ENCODE measurements at places on chromosomes 3 and 15.

GRCh38 chr3:170353485-170353884, 4.0 kb upstream of the SKIL start:
- no peak for DNase-seq

- DNase-seq = no peak
Observed at GRCh38 chr3:134564991-134565390, 79.1 kb downstream of the CEP63 start.

DNA sequence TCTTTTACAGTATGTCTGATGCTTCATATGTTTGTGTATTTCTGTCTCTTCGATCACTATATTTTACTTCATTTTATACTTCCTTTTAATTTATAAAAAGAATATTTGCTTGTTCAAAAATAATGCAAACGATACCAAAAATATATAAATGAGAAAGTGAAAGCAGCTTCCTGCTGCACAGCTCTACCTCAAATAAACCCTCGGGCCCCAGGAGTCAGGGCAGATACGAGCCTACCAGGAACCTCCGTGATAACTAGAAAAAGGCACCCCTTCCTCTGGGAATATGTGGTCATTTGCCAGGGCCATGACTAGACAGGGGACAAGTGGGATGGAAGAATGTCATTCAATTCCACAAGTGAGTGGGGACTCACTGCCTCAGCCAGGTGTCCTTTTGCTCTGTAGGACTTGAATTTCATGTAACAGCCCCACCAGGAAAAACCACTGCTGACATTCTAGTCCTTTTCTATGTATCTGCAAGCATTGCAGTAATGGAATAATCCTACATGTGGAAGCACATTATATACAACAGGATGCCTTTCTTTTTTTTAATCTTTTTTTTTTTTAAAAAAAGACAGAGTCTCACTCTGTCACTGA, 133.3 kb downstream of the SUCLG2 start:
- no peak for DNase-seq

- DNase-seq = no peak
Observed at GRCh38 chr3:48222616-48223513, at the start of gene CAMP. TSS of gene CAMP (plus strand) at chr3:48223495. CDS start at chr3:48223512, 17 bp downstream.

- no peak for DNase-seq
Observed at GRCh38 chr3:113532698-113533533, 561 bp downstream of the SIDT1 start.

DNA sequence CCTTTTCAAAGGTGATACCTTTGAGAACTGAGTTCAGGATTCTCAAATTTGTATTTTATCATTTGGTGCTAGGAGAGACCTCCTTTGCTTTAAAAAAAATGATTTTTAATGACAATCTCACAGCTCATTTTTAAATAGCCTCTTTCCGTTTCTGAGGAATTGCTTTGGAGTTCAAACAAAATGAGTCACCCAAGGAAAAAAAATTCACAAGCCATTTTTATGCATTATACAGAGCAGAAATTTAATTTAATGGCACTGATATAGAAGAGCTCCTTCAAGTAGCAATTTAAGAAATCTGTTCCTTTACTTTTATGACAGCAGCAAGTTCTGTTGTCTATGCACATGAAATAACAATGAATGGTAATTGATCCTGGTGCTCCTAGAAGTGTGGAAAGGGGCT, 337.9 kb upstream of the KCNMB2 start:
- peak; percentile 17 for DNase-seq

GRCh38 chr3:194505791-194506415, 19.1 kb upstream of the ATP13A3 start:
- DNase-seq = no peak

- no peak for DNase-seq
Observed at GRCh38 chr3:36663666-36664291, 100.6 kb downstream of the DCLK3 start.

GRCh38 chr3:128489927-128490649, 2.9 kb downstream of the GATA2 start:
- DNase-seq = no peak

DNA sequence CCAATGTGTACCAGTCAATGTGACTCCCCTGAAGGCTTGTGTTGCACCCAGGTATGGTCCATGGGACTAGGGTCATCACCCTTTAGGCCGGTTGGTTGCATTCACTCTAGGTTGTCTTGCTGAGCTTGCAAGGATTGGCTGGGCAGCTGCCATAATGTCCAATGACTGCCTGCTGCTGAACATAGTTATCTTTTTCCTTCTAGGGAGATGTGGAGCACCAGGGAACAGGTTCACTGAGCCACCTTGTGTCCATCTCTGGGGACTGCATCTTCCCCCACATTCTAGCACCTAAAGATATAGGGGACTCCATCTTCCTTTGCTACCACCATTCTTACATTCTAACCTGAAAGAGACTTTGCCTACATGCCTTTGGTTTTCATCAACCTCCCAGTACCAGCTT, 580.4 kb upstream of the TBL1XR1 start:
- no peak for DNase-seq

- DNase-seq = no peak
Observed at GRCh38 chr3:43082457-43082856, 23.4 kb downstream of the POMGNT2 start.

GRCh38 chr3:193673845-193674244, 80.8 kb downstream of the OPA1 start:
- DNase-seq = no peak

GRCh38 chr15:75725006-75725718, 12.5 kb upstream of the CSPG4 start:
- DNase-seq = no peak

DNA sequence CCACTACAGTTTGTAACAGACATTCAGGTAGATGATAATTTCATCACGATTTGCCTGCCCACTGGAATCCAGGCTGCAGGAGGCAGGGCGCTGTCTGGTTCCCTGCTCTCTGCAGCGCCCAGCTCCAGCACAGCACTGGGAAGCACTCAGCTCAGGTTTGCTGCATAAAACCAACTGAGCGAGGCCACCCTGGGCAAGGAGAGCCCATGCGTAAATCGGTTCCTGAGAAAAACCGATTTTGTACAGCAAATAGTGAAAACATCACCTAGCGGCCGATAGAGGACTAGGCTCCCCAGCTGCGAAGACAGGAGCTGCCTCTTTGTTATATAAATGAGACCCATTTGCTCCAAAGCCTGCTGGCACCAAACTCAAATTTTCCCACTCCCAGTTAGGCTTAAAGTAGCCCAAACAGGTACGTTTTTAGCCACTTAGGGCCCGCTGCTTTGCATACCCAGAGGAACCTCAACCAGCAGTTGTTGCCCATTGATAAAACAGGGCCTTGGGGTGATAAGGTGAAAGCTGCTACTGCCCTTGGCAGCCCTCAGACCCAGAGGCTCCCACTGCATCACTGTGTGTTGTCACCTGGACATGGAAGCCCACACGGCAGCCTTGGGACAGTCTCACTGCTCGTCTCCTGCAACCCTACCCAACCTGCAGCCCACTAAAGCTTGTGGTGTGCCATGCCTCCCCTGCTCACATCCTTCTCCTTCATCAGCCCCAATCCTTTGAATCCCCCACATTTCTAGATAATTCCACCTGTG, 47.5 kb downstream of the ALDH1L1 start:
- DNase-seq = no peak

GRCh38 chr15:58474741-58475323, 43.0 kb downstream of the LIPC start:
- DNase-seq = no peak

DNA sequence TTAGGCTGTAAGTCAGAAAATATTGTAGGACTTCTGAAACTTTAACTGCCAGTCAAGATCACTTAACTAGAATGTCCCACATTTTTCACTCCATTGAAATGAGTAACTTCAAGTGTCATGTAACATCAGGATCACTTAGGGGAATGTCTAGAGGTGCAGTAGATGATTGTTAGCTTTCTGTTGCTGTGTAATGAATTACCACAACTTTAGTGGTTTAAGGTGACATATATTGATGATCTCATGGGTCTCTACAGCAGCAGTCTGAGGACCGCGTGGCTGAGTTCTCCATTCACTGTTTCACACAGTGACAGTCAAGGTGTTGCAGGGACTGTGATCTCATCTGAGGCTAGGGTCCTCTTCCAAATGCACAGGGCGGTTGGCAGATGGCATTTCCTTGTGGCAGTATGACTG, 82.7 kb downstream of the SLC25A26 start:
- DNase-seq = no peak

- no peak for DNase-seq
Observed at GRCh38 chr3:174346571-174346970, 512.6 kb upstream of the NAALADL2 start.

- DNase-seq = no peak
Observed at GRCh38 chr15:45635191-45635638, 386 bp downstream of the SQOR start.

DNA sequence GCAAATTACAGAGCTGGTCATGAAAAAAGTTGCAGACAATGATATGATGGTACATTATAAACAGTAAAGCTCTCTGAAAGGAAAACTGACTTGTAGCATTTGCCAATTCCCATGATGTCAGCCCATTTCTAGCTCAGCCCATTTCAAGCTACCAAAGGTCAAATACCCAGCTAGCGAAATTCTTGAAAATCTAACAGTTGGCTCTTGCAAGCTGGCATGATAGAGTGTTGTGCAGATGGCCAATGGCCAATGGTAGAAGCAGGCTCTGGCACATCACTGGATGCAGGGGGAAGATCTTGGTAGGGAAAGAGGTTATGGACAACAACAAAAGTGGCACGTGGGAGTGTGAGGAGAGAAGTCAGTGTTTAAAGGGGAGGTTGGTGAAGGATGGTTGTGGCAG, 36.7 kb downstream of the RASGRF1 start:
- no peak for DNase-seq

DNA sequence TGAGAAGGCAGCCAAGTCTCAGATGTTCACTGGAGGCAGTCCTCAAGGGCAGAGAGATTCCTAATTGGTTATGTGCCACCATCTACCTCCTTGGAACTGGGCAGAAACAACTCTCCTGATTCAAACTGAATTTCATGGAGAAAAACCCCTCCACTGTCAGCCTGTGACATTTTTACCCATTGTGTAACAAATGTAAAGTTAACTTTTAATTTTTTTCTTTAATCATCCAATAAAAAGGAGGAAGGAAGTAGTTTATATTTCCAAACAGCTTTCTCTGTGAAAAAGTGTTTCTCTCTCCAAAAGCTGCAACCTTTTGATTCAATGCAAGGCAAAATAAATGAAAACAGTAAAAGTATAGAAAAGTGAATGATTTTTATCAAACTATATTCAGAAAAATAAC, 510 bp upstream of the COLQ start:
- DNase-seq = no peak

GRCh38 chr3:52210550-52211046, 12.6 kb downstream of the ALAS1 start:
- DNase-seq = no peak

- peak; percentile 37 for DNase-seq
Observed at GRCh38 chr3:184636741-184637316, 75.0 kb downstream of the MAGEF1 start.

DNA sequence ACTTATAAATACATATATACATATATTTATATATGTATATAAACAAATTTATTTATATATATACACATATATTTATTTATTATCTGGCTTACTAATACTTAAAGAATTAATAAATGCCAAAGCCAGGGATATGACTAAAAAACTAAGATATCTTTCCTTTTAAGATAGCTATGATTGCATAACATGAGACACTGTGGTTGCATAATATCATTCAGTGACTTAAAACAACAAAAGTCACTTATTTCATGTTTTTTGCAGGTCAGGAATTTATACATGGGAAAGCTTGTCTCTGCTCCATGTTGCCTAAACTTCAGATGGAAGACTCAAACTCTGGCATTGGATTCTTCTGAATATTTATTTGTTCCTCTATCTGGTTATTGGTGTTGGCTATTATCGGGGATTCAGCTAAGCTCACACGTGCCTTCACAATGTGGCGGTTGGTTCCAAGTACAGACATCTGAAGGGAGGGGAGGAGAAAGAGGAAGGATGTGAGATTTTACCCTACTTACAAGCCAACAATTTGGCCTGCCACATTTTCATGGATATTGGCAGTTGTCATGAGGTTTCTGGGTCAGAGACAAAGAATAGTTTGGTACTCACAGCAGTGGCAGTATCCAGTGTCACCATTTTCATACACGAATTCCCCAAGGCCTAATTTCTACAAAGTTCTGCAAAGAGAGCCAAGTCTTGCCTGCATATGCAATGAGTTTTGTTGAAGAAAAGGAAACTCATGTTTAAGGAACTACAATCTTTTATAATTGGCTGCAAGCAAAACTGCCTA, 381.6 kb downstream of the EPHA3 start:
- no peak for DNase-seq

DNA sequence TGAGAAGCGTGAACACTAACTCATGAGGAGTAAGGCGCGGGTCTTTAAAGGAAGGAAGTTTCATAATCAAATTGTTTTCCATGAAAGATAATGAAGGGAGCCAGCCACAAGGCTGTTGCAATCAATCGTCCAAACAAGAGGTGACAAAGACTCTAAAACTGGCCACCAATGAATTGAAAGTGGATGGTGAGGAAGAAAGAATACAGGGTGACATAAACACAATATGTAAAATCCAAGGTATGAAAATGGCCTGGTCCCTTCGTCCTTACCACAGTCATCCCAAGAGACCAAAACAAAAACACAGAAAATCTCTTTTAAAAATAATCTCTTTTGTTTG, 12.0 kb downstream of the CD86 start:
- no peak for DNase-seq

DNA sequence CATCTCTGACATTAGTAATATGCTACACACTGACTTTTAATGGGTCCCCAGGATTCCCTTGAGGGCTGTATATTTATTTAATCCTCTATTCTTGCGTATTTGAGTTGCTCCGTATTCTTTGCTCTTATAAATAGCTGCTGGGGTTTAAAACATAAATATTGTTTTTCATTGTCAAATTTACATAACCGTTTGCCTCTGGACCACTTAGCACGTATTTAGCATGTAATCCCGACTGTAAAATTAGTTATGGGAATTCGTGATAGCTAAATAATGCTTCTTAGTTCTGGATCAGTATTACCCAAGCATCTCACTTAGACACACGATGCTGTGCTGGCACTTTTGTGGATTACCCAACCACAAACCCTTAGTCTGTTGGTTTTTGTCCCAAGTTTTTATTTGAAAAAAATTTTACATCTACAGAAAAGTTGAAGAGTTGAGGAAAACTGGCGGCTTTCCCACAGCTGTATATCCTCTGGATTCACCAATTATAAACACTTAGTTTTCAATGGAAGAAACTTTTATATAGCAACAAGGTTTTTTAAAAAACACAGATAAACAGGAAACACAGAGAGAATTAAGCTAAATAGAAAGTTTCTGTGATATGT, 296.8 kb upstream of the TPM1 start:
- DNase-seq = no peak
